ENCODE measurements at places on chromosomes 5 and 9.

GRCh38 chr5:82679660-82680059 is 397.5 kb downstream of the TMEM167A start:
- no peak for DNase-seq

- no peak for DNase-seq
Observed at GRCh38 chr5:76446776-76447175, 43.7 kb downstream of the IQGAP2 start.

- DNase-seq: no peak
Observed at GRCh38 chr5:60010853-60011252, 117.3 kb upstream of the PDE4D start.

DNA sequence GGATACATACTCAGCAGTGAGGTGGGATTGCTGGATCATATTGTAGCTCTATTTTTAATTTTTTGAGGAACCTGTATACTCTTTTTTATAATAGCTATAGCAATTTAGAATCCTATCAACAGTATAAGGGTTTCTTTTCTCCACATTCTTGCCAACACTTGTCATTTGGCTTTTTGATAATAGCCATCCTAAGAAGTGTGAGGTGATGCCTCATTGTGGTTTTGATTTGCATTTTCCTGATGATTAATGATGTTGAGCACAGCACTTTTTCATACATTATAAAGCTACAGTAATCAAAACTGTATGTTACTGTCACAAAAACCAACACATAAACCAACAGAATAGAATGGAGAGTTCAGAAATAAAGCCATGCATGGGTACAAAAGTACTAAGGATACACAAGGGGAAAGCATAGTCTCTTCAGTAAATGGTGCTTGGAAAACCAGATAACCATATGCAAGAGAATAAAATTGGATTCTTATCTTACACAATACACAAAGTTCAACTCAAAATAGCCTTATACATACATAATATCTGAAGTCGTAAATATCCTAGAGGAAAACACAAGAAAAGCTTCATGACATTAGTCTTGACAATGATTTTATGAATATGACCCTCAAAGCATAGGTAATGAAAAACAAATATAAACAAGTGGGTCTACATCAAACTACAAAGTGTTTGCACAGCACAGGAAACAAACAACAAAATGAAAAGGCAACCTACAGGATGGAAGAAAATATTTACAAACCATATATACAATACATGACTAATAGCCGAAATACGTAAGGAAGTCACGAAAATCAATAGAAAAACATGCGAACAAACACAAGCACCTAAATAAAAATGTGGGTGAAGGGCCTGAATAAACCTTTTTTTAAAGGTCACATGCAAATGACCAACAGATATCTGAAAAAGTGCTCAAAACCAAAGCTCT is 287.8 kb upstream of the DAB2 start:
- DNase-seq: no peak

DNA sequence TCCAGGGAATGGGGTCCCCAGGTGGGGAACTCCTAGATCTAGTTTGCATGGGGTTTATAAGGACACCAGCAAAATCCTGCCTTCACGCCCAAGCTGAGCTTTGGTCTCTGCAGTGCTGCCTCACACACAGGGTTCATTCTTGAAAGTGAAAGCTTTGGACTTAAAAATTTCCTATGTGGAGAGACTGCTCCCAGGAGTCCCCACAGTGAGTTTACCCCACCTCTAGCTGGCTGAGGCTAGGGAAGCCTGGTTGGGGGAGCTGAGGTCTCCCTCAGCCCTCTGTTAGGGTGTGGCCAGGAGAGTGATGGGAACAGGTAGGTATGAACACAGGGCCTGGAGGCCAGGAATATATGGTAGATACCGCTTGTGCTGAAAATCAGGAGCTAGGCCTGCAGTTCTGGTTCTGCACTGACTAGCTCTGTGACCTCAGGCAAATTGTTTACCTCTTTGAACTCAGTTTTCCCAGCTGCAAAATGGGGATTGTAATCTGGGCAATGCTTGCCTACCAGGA is 41.5 kb upstream of the LARP1 start:
- DNase-seq: no peak

- no peak for DNase-seq
Observed at GRCh38 chr5:80920333-80920732, 39.8 kb upstream of the RASGRF2 start.

GRCh38 chr9:77896938-77897667 is 134.5 kb downstream of the GNAQ start:
- no peak for DNase-seq

GRCh38 chr5:171520300-171521174 is 101.1 kb downstream of the FGF18 start:
- DNase-seq: no peak

DNA sequence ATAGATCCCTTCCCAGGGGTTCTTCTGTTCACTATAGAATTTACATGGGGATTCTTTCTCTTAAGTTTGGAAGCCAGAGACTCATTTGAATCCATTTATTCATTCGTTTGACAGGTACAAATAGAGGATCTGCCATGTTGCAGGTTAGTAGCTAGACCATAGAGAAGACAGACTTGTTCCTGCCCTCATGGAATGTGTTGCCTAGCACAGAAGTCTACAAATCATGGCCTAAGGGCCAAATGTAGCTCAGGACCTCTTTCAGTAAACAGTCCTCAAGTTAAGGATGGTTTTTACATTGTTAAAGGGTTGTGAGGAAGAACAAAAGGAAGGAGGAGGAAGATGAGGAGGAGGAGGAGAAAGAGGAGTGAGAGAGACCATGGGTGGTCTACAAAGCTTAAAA is 114.7 kb upstream of the SLC44A1 start:
- DNase-seq: no peak

DNA sequence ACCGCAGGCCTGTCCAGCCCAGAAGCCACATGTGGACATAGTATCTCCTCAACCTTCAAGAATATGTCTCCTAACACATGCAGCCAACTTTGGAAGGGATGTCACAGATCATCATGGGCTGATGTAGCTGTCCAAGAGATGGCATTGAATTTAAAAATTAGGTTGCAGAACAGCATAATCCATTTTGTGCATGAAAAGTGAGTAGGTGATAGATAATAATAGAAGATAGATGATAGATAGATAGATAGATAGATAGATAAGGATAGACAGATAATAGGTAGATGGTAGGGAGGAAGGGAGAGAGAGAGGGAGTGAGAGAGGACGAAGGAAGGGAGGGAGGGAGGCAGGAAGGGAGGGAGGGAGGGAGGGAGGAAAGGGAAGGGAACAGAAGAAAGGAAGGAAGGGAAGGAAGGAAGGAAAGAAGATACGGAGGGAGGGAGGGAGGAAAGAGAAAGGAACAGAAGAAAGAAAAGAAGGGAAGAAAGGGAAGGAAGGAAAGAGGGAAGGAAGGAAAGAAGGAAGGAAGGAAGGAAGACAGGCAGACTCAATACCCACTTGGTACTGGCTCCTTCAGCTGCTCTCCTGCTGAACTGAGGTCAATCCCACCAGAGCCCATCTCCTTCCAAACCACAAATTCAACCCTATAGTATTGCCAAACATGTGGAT is 28.9 kb upstream of the ERGIC1 start:
- no peak for DNase-seq

DNA sequence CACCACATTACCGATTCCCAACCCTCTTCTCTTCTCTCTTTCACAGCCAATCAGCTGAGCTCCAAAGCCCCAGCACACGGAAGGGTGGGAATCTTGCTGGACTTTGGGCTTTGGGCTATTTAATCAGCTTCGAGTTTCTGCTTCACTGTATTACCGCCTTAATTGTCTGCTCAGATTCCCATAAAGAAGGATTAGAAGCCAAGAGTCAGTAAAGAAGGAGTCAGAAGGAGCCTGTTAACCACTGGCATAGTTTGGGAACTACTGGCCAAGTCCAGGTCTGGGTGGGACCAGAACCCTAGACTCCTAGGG is 4.4 kb downstream of the SPRY4 start:
- no peak for DNase-seq

- no peak for DNase-seq
Observed at GRCh38 chr9:97510797-97511654, 9.6 kb downstream of the TMOD1 start.

- no peak for DNase-seq
Observed at GRCh38 chr9:108994695-108995094, 18.6 kb downstream of the CTNNAL1 start.

DNA sequence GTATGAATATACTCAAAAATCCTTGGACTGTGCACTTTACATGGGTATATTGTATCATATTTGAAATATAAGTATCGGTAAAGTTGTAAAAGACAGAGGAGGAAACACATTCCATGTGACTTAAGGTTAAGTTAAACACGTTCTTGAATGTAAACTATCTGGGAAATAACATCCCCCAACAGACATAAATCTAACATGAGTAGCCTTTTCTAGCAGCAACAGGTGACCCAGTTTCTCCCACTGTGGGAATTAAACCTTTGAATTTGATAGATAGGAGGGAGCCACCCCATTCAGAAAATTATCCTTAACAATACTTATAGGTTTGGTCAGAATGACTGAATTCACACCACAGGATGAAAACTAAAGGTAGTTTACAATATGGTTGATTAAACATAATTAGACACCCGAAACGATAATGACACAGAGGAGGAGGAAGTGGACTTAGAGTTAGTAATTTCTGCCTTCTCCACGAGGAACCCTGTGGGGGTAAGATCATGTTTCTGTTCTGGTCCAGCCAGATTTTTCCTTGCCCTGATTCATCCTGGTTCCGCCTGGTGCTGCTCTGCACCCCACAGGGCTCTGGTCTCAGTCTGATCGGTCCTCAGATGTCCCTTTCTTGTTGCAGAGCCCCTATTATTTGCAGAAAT is 84.6 kb upstream of the DNAH5 start:
- no peak for DNase-seq

- no peak for DNase-seq
Observed at GRCh38 chr9:3006851-3007250, 163.0 kb upstream of the PUM3 start.

GRCh38 chr9:124280176-124280691 is 22.5 kb downstream of the NEK6 start:
- no peak for DNase-seq

DNA sequence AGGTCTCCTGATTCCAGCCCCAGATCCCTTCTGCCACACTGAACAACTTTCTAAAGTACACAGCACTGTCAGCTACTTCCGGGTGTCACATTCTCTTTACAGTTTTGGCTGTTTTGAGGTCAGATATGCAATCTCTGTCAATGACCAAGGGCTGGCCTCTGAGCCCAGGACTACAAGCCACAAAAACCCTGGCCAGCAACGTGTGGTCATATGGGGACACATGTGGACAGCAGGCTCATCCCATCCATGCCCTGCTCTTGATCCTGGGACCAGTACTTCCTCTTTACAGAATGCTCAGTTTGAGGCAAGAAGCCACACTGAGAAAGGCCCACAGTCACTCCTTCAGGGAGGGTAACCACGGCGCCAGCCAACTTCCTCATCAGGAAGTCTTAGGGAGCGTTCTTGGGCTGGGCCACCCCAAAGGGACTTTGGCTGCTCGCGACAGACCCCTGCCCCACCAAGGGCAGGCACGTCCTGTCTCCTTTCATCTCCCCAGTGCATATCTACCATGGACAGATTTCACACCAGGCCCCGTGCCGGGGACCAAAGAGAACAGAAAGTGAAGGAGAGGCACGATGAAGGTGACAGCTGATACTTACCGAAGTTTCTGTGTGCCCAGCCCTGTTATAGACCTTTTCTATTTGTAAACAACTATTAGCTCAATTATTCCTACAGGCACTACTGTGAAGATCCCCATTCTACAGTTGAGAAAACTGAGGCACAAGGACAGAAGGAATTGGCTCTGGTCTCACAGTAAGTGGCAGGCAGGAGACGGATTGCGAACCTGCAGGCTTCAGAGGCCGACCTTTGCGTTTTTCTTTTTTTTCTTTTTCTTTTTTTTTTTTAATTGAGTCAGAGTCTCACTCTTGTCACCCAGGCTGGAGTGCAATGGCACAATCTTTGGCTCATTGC is 37.3 kb downstream of the STK10 start:
- no peak for DNase-seq

DNA sequence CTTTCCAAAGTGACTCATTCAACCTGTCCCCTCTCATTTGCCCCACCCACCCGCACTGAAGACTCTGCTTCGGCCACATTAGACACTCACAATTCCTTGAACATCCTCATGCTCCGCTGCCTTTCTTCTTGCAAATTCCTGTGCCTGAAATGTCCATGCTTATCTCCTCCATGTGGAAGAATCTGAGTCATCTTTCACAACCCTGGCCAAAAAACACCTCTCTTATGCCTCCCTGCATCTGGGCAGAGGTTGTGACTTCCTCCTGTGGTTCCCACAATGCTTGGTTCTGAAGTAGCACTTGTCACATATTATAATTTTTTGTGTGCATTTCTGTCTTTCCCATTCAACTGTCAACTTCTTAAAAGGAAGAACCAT is 238.6 kb downstream of the ENC1 start:
- DNase-seq: no peak

DNA sequence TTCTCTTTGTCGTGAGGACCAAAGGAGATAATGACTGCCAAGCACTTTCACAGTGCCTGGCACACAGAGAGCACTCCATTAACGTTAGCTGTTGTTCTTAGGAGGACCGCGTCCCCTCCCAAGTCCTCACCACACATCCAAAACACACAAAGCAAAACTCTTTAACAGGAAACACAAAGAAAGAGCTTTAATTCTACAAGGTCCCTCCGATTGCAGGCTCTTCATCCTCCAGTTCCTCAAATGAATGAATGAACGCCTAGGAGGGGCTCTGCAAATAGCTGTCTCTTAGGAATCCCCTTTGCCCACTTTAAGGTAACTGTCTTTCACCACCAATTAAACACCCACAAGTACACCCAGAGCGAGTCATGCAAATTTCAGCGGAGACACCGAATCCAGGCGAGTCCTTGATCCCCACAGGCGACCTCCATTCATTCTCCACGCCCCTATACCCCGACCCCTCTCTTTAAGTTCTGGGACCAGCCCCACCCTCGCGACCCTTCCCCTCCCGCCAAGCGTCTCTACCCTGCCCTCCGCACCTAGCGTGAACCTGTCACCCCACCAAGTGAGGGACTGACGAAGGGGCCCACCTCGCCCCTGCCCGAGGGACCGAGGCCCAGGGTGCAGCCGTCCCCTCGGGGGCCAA is 644 bp downstream of the TSC1 start:
- no peak for DNase-seq

- DNase-seq: peak; percentile 29
Observed at GRCh38 chr5:149959406-149960236, 937 bp upstream of the SLC26A2 start.

GRCh38 chr9:5783982-5784381 is 48.9 kb downstream of the ERMP1 start:
- no peak for DNase-seq

GRCh38 chr5:93585041-93585766 is 2.2 kb downstream of the NR2F1 start:
- DNase-seq: no peak

GRCh38 chr9:128435611-128436010 is 15.0 kb downstream of the CERCAM start:
- DNase-seq: no peak

- no peak for DNase-seq
Observed at GRCh38 chr5:175381130-175381529, 62.9 kb downstream of the DRD1 start.

Measured in stimulated activated CD4-positive, alpha-beta T cell treated with anti-CD3 and anti-CD28 coated beads, TNF-alpha, amount 100 ng/mL, for 4 hours (primary cell).